Upper lobe of right lung (tissue), 1 donor: ENCODE measurements at places on chromosomes 11 and 22. TPM values are rescaled to one million over a fixed set of nuclear protein-coding genes. Genes with fewer than 3 reads are reported as not detected.

- H3K27me3 ChIP-seq, result no peaks in the 10 kb centered on the region
- DNase-seq, result no peak
These were observed 331.1 kb upstream of the PITPNB start for GRCh38 chr22:28250036-28250695.

DNA sequence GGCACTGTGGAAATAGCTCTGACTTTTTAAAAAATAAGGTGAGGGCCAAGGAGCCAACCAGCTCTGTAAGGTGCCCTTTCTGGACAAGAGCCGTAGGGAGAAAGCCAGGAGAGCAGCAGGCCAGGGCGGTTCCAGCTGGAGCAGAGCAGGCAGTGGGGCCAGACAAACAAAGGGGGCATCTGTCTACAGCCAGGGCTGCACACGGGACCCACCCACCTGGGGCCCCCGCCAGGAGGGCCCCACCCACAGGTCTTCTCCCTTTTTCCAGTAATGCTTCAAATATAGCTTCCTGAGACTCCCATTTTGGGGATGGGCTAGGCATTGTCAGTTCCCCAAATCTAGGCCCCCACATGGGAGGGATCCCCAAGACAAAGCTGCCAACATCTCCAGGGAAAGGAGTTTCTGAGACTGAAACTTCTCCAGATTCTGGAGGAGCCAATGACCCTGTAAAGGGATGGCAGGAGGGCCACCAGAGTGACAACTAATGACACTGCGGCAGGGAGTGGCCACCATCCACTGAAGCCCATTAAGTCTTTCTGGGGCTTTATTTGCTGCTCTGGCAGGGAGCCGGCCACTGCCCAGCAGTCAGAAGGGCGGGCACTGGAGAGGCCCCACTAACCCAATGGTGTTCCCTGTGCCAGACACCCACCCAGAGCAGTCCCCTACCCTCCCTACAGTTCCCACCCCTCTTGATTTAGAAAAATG, 1.9 kb downstream of the ZFTA start:
- no peaks in the 10 kb centered on the region for H3K36me3 ChIP-seq
- DNase-seq, result no peak
- no peak overlapping the region for H3K27ac ChIP-seq
- no peaks in the 10 kb centered on the region for H3K27me3 ChIP-seq
- peak overlapping the region; percentile 82 for H3K4me3 ChIP-seq

GRCh38 chr11:78946945-78947902, 372.6 kb upstream of the NARS2 start:
- H3K27ac ChIP-seq, result no peak overlapping the region
- no peak overlapping the region for H3K4me3 ChIP-seq
- no peaks in the 10 kb centered on the region for H3K36me3 ChIP-seq
- no peaks in the 10 kb centered on the region for H3K4me1 ChIP-seq
- no peak for DNase-seq

SAA4 gene
- not detected for total RNA-seq

B3GAT1 gene
- 1.2 TPM for total RNA-seq

- no peaks in the 10 kb centered on the region for H3K27me3 ChIP-seq
- H3K4me3 ChIP-seq, result no peak overlapping the region
- H3K27ac ChIP-seq, result no peak overlapping the region
- H3K36me3 ChIP-seq, result peaks cover 72% of the 10 kb centered on the region
- H3K4me1 ChIP-seq, result no peaks in the 10 kb centered on the region
These were observed 10.1 kb downstream of the TCIRG1 start for GRCh38 chr11:68048681-68049508.

DNA sequence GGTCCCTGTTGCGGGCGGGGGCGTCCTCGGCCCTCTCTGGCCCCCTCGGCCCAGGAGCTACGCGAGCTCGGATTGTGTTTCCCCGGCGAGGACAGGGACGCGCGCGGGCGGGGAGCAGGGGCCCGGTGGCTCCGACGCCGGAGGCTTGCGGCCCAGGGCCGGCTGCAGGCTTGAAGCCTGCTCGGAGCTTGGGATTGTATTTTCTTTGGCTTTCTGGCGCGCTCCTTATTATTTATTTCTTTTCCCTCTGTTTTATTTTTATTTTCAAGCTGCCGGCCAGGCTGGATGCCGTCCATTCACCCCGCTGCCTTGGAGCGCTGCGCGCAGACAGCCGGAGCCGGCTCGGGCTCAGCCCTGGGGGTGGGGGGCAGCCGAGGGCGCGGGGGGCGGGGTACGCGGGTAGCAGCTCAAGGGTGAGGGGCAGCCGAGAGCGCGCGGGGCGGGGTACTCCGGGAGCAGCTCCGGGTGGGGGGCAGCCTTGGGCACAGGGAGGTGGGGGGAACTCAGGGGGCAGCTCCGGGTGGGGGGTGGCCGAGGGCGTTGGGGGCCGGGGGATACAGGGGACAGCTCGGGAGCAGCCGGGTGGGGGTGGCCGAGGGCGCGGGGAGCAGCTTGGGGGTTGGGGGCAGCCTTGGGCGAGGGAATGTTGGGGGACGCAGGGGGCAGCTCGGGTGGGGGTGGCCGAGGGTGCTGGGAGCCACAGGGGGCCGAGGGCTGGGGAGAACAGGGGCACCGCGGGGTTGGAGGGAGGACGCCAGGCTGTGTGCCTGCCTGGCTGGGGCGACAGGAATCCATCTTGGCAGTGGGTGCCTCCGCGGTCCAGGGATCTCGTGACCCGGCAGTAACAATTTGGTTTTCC, 42.7 kb downstream of the KCNJ1 start:
- H3K4me1 ChIP-seq, result no peaks in the 10 kb centered on the region
- no peaks in the 10 kb centered on the region for H3K27me3 ChIP-seq
- H3K27ac ChIP-seq, result no peak overlapping the region
- no peaks in the 10 kb centered on the region for H3K36me3 ChIP-seq
